H9 (cell line): ENCODE measurements at places on chromosomes 13 and 19. TPM values are rescaled to one million over a fixed set of nuclear protein-coding genes. Genes with fewer than 3 reads are reported as not detected.

SMIM24 gene
- total RNA-seq, result 1.3 and 1.9 TPM in 2 replicates

IQCN gene
- 0.39 and 0.48 TPM in 2 replicates for total RNA-seq

TTC9B gene
- total RNA-seq, result 0.15 and 0.31 TPM in 2 replicates

OR4F17 gene
- total RNA-seq, result not detected in 2 replicates

C5AR2 gene
- not detected in 2 replicates for total RNA-seq

KANK3 gene
- total RNA-seq, result 5.3 and 7.7 TPM in 2 replicates

LACC1 gene
- total RNA-seq, result 3.0 and 3.7 TPM in 2 replicates

ANKRD24 gene
- 2.4 and 2.8 TPM in 2 replicates for total RNA-seq

RDH8 gene
- total RNA-seq, result 0.13 TPM in 1 of 2 replicates, not detected in the other

PLPP2 gene
- 143 and 152 TPM in 2 replicates for total RNA-seq

MVB12A gene
- 49.7 and 50.4 TPM in 2 replicates for total RNA-seq

CYP2S1 gene
- total RNA-seq, result 159 and 175 TPM in 2 replicates

LAIR1 gene
- total RNA-seq, result not detected in 2 replicates

CYP2B6 gene
- 2.3 and 3.0 TPM in 2 replicates for total RNA-seq

UQCRFS1 gene
- total RNA-seq, result 46.1 and 46.4 TPM in 2 replicates

GPC5 gene
- 0.15 TPM in 1 of 2 replicates, not detected in the other for total RNA-seq

CD79A gene
- 0.22 and 0.39 TPM in 2 replicates for total RNA-seq

LSR gene
- total RNA-seq, result 151 and 152 TPM in 2 replicates

KASH5 gene
- 0.39 TPM in 1 of 2 replicates, not detected in the other for total RNA-seq

CNOT3 gene
- 91.2 and 95.0 TPM in 2 replicates for total RNA-seq

PRR19 gene
- 2.9 and 3.2 TPM in 2 replicates for total RNA-seq

OVOL3 gene
- not detected in 2 replicates for total RNA-seq

TEX30 gene
- total RNA-seq, result 13.1 TPM in 2 replicates

FAM83E gene
- total RNA-seq, result 9.2 and 9.5 TPM in 2 replicates

VSTM2B gene
- 0.29 and 0.31 TPM in 2 replicates for total RNA-seq

WDR88 gene
- total RNA-seq, result not detected in 2 replicates

TRIM28 gene
- 1,058 and 1,084 TPM in 2 replicates for total RNA-seq

CD37 gene
- not detected in 2 replicates for total RNA-seq

KLK6 gene
- 2.6 and 3.4 TPM in 2 replicates for total RNA-seq

ZNF814 gene
- total RNA-seq, result 98.7 and 103 TPM in 2 replicates

ZNF490 gene
- total RNA-seq, result 9.7 and 10.1 TPM in 2 replicates

ZNF284 gene
- 2.6 and 3.0 TPM in 2 replicates for total RNA-seq

RAB3D gene
- 29.4 and 32.8 TPM in 2 replicates for total RNA-seq

LIM2 gene
- not detected in 2 replicates for total RNA-seq

RGL3 gene
- 58.5 and 65.9 TPM in 2 replicates for total RNA-seq

CATSPERD gene
- total RNA-seq, result not detected in 2 replicates

CHST8 gene
- 4.9 and 5.1 TPM in 2 replicates for total RNA-seq

HCST gene
- total RNA-seq, result 0.68 and 1.8 TPM in 2 replicates

LATS2 gene
- 16.8 and 20.0 TPM in 2 replicates for total RNA-seq
